Stimulated activated CD4-positive, alpha-beta T cell treated with anti-CD3 and anti-CD28 coated beads, Interleukin-4, amount 100 ng/mL, for 4 hours (primary cell): ENCODE measurements at places on chromosomes 1 and 21.
A peak's percentile ranks its signal among the peaks of the same experiment; 100 is the strongest.

GRCh38 chr21:41092312-41092711 lies 75.6 kb upstream of the BACE2 start:
- no peak for DNase-seq

DNA sequence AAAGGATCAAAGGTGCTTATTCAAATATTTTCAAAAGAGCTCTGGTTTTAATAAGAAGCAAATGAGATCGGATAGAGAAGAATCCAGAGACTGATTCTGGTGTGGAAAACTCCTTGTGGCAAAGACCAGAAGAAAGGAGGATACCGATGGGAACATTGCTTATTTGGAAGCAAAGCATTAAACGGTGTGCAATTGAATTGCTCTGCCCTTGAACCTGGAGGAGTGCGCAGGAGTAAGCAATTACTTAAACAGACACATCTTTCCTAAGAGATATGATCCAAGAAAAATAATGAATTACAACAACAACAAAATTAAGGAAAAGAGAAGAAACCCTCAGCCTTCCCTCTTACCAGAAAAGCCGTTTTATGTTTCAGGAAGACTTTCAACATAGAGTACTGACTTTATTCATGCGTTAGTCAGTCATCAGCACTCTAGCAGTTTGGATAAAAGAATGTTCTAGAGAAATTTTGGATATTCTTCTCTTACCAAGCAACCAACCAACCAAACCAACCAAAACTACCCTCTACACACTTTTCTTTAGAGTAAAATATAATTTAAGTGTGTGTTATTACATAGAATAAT lies 191.7 kb downstream of the NTMT2 start:
- no peak for DNase-seq

DNA sequence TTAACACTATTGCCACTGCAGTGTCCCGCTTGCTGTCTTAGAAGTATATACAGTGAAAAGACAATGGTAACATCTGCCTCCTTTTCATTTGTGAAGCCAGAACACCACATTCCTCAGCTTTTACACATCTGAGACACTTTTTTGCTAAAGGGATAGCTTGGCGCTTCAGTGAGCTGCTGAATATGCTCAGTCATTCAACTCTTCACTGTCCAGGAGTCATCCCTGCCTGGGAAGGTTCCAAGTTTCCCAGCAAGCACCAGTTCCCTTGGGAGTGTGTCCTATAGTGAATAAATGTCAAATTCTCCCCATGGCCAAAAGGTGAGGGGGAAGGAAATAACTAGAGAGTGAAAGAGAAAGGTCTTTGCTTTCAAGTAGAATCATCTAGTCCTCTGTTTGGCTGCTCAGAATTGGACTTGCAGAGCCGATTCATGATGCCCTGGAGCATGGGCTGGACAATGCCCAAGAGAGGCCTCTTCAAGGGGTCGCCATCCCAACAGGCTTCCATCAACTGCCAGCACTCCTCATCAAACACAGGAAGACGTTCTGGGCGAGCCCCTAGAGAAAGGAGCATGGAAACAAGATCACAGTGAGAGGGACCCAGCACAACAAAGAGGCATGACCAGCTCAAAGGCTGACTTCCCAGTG lies 25.5 kb upstream of the RBBP5 start:
- DNase-seq, result no peak

DNA sequence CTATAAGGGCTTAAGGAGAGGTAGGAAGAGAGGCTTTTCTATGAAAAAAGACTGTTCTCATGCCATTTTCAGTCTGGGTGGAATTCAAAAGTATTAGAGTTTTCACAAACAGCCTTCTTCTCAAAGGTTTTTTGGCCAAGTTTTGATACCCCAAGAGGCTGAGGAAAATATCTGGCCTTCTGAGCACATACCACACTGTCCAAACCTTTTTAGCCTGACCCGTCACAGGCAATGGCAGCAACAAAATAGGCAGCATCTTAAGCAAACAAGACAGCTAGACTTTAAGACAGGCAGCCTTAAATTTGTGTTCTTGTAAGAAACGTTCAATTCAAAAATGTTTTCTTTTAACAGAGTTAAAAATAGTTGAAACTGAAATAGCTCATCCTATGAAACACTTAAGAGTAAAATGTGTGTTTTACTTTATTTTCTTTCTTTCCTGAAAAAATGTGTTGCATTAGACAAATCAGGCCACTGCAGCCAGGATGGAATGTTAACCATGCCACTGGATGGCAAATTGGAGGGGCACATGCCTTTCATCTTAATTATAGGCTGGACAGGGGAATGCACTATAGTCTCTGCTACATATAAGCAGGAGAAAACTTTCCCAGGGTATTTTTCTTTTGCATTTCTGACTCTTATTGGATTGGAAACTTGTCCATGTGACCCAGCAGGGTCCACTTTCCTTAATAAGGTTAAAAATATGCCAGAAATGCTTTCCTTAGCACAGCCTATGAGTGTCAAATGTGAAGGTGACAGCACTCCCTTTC lies 315.0 kb downstream of the TGFB2 start:
- no peak for DNase-seq

GRCh38 chr21:28723646-28724045 lies 269.0 kb downstream of the LTN1 start:
- no peak for DNase-seq

GRCh38 chr1:18511149-18511873 lies 30.6 kb downstream of the KLHDC7A start:
- no peak for DNase-seq

GRCh38 chr21:15370462-15370975 lies 305.7 kb upstream of the NRIP1 start:
- DNase-seq, result no peak

- DNase-seq, result no peak
Measured at GRCh38 chr1:155834296-155834926, 22.6 kb downstream of the GON4L start.

DNA sequence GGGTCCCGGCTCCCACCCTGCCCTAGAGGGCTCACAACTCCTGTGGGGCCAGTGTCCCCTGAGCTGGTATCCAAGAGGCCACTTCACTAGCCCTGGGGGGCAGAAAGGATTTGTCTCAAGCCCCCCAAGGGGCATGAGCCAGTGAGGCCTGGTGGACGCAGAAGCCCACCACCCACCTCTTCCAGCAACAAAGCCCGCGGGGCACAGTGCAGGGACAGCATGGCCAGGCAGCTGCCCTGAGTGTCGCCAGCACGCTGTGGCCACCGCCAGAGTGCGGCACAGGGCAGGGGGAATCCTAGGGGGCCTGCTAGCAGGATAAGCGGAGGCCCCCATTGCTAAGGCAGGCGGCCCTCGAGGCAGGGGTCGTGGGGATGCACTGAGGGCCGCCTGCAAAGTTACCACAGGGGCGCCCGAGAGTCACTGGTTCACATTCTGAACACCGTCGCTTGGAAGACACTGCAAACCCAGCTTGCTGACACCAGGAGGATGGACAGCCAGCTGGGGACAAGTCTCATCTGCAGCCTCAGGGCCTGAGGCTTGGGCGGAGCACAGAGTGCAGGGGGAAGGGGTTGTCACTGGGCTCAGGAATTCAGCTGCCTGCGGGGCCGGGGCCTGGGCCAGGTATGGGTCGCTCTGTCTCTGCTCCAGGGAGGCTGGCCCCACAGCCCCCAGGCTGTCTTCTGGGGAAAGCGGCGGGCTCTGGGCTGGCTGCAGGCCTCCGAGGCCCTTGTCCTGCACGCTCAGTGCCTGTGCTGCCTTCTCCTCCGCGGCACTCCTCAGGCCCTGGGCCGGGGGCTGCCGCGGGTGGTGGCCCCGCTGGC lies 26.8 kb downstream of the SLC19A1 start:
- no peak for DNase-seq

GRCh38 chr1:29270929-29271521 lies 34.7 kb downstream of the PTPRU start:
- no peak for DNase-seq

DNA sequence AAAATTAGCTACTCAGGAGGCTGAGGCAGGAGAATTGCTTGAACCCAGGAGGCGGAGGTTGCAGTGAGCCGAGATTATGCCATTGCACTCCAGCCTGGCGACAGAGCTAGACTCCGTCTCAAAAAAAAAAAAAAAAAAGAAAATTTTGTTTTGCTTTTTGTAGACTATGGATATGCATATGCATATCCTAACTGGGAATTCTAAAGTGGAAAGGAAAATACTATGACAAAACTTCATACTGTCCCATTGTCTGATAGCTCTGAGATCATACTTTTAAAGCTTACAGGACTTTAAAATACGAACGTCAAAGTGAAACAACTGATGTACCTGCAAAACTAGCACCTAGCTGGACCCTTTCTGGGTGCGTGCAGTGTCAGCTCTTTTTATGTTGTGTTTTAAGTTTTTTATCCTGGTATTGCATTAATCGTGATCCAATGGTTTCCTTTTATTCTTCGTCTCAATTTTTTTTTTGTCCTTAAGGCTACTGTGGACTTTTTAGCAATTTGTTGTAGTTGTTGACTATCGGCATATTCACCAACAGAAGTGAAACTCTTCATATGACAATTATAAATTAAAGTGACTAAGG lies 19.2 kb downstream of the SPRTN start:
- no peak for DNase-seq

DNA sequence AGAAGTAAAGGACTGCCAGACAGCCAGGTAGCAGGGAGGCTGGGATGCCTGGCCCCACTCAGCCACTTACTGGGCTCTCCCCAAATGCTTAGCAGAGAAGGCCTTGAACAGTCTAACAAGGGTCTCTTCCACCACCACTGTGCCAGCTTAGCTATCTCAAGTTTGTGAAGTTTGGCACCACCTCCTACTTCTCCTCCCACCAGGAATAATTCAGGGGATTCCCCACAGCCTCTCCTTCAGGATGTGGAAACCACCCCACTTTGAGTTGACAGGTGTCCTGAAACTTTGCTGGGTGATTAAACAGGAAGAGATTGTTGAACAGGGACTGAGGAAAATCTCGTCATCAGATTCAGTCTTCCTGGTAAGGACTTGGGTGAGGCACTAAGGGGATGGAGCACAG lies 59.4 kb upstream of the ATP1B1 start:
- no peak for DNase-seq

DNA sequence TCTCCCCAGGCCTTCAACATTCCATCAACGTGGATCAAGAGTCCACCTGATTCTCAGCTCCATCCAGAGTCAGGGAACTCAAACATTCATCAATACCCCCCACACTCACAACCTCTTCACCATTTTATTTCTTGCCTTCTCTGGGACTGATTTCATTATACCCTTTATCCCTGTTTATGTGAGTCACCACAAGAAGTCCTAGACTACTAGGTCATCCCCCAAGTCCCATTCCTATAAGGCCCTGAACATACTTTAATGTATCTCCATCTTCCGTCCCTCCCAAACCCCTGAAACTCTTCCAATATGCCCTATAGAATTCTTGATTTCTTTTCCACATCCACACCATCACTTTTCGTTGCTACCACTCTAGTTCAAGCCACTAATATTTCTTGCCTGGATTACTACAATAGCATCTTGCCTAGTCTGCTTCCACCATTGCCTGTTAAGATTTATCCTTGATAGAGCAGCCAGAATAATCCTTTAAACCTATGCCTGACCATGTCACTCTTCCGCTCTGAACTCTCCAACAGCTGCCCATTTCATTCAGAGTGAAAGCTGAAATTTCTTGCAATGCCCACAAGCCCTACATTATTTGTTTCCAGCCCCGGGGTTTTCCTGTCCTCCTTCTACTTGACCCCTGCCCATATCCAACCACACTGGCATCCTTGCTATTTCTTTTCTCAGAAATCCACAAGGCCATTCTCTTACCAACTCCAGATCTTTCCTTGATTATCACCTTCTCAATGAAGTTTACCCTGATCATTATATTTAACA lies 9.4 kb upstream of the SAMD13 start:
- no peak for DNase-seq

- DNase-seq, result peak; percentile 78
Measured at GRCh38 chr1:226679853-226680516, 59.1 kb downstream of the ITPKB start.

- no peak for DNase-seq
Measured at GRCh38 chr21:37452227-37452626, 85.7 kb downstream of the DYRK1A start.

DNA sequence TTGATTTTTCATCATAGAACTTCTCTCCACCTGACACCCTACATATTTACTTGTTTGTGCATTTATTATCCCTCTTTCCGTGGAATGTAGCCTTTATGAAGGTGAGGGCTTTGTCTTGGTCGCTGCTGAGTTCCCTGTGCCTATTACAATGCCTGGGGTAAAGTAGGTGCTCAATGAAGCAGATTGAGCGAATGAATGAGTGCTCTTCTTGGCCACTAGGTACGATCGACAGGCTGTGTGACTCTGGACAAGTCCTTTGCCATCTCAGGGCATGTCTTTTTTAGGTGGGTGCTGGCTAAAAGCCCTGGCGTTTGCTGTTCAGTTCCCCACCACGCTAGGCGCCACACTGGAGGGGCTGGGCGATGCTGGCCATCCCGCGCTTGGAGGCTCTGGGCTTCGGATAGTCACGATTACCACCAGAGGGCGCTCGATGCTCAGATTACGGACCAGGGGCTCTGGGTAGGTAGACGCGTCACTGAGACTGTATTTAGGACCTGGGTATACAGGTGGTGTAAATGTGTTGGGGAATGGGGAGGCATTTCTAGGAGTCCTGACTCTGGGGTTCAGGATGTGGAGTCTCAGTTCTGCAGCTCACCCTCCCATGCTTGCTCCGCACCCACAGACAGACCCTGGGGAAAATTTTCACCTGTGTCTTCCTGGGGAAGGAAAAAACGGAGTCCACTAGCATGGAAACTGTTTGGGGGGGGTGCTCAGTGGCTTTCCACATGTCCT lies 71.0 kb upstream of the CSF3R start:
- peak; percentile 63 for DNase-seq

DNA sequence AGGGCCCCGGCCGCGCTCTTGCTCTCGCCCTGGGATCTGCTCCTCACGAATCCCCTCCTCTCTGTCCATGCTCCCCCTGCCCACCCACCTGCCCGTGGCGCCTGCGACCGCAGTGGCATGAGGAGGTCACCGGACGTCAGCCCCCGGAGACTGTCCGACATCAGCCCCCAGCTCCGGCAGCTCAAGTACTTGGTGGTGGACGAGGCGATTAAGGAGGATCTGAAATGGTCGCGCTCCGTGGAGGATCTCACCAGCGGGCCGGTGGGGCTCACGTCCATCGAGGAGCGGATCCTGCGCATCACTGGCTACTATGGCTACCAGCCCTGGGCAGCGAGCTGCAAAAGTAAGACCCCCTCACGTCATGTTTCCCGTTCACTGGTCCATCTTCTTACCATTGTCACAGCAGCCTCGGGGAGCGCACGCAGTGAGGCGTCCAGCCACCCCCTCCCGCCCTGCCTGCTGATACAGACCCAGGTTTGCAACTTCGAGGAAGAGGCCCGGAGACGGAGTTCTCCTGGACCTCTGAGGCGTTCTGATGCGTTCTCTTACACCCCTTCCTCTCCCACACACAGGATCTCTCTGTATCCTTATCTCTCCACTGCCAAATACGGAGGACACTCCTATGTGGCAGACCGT lies 1.1 kb downstream of the SLC35F3 start:
- no peak for DNase-seq

DNA sequence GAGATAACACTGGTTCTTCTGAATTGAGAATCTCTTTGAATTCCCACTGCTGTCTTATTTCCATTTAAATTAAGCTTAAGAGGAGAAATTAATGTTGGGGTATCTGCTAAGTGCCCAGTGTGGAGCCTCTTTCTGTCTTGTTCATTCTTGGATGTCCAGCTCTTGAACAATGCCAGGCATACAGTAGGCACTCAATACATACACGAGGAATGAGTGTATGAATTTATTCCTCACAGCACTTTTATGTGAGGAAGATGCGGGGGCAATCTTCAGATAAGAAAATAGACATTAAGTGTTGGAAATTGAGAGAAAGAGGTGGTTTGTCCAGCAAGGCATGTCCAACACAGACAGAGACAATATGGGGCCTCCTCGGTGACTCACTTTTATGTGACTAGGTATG lies 11.8 kb upstream of the ATF3 start:
- no peak for DNase-seq

GRCh38 chr1:156432669-156433018 lies 63.6 kb downstream of the RHBG start:
- DNase-seq, result no peak
